KBM-7 (cell line): ENCODE measurements at places on chromosomes 6 and 20.

GRCh38 chr6:142353690-142354089, 51.9 kb downstream of the ADGRG6 start:
- DNase-seq = no peak

DNA sequence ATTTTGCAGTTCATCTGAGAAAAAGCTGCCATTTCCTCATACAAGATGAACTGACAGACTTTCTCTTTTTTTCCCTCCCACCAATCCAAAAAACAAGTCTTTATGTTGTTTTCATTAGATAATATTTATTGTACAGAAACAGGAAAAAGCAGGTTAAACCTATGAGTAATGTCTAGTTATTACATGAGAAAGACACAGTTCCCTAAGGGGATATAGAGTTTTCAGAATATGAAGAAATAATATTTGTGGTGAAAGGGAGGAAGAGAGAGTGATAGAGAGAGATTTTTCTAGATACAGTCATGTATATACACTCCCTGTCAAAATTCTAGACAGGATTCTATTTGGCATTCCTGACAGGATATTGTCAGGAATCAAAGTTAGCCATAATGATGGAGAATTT, 392.4 kb downstream of the BMP2 start:
- DNase-seq = no peak

DNA sequence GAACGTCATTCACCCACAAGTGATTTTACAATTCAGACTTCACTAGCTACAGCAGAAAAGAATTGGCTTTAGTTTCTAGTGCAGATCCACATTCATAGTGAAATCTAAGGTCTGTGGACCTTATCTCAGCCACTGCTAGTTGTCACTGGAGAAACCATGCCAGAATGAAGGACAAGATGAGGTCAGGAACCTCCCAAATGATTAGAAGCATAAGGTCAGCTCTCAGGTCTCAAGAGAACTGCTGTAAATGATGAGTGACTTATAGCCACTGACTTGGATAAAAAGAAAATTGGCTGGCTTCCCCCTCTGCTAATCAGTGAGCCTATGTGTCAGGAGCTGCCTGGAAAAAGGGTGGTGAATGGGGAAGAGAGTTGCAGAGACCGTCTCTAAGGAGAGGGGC, 265.3 kb upstream of the BMP2 start:
- DNase-seq = no peak

DNA sequence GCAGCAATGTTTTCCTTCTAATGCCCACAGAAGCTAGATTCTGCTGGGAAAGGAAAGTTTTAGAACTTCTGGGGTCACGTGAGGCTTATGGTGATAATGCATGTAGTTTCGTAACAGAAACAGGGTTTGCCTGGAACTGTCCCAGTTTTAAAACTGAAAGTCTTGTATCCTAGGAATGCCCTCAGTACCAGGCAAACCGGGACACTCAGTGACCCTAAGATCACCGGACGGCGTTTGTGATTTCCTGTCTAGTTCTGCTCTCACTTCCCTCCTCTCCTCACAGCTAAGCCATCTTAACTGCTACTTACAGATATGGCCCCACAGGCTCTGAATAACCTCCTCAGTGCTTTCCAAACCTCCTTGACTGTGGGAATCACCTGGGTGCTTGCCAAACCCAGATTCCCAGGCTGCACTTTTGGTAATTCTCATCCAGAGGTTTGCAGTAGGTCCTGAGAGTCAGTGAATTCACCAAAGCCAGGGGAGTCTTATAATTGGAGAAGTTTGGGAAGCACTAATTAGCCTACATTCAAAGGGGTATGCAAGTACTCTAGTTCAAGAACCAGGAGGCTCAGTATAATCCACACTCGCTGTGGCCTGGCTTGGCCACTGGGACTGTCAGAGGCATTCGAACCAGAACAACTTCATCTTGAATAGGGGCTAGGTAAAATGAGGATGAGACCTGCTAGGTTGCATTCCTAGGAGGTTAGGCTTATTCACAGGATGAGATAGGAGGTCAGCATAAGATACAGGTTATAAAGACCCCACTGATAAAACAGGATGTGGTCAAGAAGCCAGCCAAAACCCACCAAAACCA, 231.6 kb upstream of the MYLIP start:
- DNase-seq = peak; percentile 21

DNA sequence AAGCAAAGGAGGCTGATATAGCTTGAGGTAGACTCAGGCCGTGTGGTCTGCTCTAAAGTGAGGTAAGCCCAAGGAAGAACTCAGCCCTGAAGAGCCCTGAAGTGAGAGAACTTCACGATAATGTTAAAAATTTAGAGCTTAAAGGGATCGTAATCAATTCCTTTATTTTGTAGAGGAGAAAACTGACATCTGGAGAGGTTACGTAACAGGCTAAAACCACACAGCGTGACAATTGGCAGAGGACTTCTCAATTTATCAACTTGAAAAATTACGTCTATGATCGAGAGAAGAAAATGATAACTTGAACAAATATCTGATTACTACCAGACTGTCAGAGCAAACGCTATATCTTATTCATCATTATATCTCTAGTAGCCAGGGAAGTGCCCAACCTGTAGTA, 121.8 kb upstream of the FOXO3 start:
- peak; percentile 41 for DNase-seq

DNA sequence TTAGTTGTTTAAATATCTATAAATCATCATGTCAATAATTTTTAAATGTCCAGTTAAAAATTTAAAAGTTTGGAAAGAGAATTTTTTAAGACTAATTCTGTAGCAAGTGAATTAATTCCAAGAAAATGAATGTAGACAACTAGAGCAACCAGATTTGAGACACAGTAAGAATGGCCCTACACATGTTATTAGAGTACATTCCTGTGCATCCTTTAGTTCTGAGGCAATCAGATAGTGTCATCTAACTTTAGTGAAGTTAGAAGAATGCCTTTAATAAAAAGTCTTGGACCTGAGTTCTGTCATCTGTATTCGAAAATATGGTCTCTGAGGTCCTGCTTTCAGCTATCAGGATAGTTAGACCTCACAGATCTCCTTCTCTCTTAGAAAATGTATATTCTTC, 63.7 kb downstream of the HIVEP2 start:
- no peak for DNase-seq

- DNase-seq = peak; percentile 44
Measured at GRCh38 chr20:35511814-35512420, 17.5 kb downstream of the C20orf173 start.

DNA sequence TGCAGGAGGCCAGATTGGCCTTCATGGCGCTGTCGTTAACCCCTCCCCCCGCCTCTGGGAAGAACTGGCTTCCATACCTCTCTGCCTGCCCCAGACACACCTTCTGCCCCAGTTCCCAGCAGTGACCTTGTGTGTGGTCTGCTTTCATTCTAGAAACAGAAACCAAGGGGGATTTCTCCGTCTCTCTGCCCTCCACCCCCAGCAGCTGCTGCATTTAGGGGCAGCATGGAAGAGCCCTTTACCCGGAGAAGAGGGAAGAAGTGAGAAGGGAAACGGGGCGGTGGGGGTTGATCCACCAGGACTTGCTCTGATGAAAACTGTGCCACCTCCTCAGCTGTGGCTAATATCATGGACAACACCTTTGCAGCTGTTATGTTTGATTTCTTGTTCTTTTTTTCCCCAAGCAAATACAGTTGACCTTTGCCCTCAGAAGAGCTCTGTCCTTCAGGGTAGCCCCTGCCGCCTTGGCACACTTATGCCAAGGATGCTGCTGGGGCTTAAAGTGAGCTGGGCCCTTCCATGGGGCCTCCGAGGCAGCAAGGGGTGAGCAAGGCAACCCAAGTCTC, 6.1 kb downstream of the GLP1R start:
- no peak for DNase-seq

- no peak for DNase-seq
Measured at GRCh38 chr6:32402812-32403211, 4.2 kb downstream of the BTNL2 start.

GRCh38 chr20:37494301-37494700, 26.7 kb upstream of the NNAT start:
- no peak for DNase-seq

GRCh38 chr20:25083141-25083772, 1.3 kb upstream of the VSX1 start:
- no peak for DNase-seq

DNA sequence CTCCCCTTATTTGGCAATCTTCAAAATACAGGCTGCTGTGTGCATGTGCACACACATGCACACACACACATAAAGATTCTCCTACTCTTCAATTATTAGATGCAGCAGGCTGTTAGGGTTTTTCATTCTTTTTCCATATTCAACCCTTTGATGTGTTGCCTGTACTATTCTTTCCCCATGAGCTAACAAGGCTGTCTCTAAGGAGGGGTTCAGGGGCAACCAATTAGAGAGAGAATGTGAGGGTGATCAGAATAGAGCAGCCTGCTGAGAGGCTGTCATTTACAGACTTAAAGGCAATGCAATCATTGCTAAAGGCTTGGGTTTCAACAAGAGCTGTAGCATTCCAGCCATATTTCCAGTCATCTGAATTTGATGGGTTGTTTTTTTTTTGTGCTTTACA, 467.4 kb upstream of the ID4 start:
- no peak for DNase-seq

DNA sequence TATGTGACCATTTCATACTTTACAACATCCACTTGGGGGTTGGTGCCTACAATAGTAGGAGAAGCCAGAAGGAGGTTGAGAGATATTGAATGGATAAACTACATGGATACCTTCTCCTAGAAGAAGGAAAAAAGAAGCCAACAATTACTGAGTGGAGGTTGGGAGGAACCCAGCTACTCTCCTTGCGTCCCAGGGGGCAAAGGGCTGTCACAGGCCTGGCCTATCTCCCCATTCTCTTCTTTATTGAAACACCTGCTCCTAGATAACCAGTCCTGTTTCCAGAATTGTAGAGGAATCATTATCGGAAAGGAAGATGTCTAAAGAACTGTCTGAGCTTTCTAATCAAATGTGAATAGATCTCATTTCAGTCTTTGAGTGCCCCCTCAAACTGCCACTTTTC, 115.1 kb downstream of the MAP7 start:
- DNase-seq = no peak

GRCh38 chr6:29826271-29826670, 1.4 kb upstream of the HLA-G start:
- no peak for DNase-seq

GRCh38 chr6:41216616-41217015, 11.5 kb upstream of the TREML4 start:
- no peak for DNase-seq

DNA sequence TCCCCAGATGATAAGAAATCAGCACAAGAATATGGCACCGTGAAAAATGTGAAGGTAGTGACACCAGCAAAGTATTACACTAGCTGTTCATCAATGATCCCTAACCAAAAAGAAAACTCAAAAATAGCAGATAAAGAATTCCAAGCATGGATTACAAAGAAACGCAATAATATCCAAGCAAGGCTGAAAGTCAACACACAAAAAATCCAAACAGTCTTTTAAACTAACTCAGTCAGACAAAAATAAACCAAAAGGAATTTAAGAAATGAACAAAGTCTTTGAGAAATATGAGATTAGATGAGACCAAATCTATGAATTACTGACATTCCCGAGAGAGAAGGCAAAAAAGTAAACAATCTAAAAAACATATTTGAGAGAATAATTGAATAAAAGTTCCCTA, 976.1 kb upstream of the MAP3K7 start:
- DNase-seq = no peak

GRCh38 chr20:36919715-36920333, 31.7 kb downstream of the SAMHD1 start:
- peak; percentile 57 for DNase-seq

GRCh38 chr20:50844430-50845100, 49.7 kb downstream of the BCAS4 start:
- peak; percentile 4 for DNase-seq

- no peak for DNase-seq
Measured at GRCh38 chr6:80341330-80341729, 234.9 kb downstream of the BCKDHB start.

- no peak for DNase-seq
Measured at GRCh38 chr6:145601397-145601796, 133.9 kb downstream of the EPM2A start.

DNA sequence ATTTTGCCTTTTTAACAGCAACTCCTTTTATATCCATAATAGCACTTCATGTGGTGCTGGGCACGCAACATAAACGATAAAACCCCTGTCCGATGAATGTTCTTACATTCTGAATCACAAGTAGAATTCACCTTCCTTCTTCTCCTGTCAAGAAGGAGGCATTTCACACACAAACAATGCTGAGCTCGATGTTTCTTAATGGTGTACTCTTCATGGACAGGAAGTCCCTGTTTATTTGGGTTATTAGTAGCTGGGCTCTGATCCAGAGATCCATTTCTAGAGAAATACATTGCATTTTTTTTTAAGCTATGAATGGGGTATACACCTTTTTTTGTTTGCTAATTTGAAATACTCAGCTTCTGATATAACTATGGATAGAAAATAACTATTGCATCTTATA, 82.4 kb downstream of the PPP1R3G start:
- DNase-seq = no peak

DNA sequence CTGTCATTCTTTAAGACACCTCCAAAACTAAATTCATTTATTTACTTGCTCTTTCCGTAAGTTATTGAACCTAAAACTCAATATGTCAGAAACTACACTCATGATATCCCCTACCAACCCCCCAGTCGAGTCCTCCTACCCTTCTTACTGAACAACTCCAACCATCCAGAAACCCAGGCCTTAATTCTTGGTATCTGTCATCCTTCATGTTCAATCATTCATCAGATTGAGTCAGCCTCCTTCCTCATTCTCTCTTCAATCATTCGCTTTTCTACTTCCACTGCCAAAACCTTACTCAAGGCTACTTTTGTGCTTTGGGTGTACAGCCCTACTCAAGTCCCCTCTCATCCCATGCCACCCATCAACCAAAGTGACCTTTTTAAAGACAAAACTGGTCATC, 95.7 kb downstream of the SMLR1 start:
- DNase-seq = peak; percentile 22

DNA sequence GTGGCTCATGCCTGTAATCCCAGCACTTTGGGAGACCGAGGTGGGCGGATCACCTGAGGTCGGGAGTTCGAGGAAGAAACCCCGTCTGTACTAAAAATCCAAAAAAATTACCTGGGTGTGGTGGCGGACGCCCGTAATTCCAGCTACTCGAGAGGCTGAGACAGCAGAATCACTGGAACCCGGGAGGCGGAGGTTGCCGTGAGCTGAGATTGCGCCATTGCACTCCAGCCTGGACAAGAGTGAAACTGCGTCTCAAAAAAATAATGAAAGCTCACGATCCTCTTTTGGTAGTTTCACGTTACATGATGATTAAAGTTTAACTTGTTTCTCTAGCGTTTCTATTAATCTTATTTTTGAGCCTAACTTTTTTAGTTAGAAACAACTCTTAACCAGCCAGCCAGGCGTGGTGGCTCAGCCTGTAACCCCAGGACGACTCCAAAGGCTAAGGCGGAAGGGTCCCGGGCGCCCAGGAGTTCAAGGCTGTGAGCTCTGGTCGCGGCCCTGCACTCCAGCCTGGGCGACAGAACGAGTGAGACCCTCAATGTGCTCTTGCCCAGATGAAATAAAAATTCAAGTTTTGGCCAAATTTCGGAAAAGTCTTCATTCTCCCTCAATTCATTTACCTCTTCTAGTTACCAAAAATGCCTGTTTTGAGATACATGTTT, 1.2 kb upstream of the WRNIP1 start:
- no peak for DNase-seq

- no peak for DNase-seq
Measured at GRCh38 chr6:63389191-63389844, 69.5 kb upstream of the LGSN start.

GRCh38 chr6:16982807-16983206, 119.0 kb upstream of the STMND1 start:
- DNase-seq = no peak
